ENCODE measurements at places on chromosomes 13 and 19.

GRCh38 chr13:100946588-100946987 is 272.0 kb upstream of the TMTC4 start:
- no peak for ATAC-seq

GRCh38 chr19:30311911-30312310 is 60.3 kb upstream of the ZNF536 start:
- no peak for ATAC-seq

GRCh38 chr19:16306728-16307402 is 17.8 kb upstream of the KLF2 start:
- no peak for ATAC-seq

DNA sequence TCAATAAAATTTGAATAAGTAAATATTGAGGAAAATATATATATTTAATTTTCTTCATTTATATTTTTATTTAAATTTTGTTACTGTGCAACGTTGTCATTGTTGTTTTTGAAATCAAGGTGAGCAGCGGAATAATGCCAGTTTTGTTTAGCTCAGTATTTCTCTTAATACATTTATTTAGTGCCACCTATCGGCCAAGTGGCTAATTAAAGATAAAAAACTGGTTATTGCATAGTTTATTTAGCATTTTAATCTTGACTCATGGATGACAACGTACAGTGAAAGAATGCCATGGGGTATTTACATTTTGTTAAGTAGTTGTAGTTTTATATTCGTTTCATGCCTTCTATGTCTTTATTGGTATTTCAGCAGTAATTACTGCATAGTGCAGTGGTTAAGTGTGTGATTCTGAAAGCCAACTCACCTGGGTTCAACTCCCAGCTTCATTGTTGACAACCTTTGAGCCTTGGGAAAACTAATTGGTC is 265.9 kb downstream of the MYO16 start:
- ATAC-seq: no peak

DNA sequence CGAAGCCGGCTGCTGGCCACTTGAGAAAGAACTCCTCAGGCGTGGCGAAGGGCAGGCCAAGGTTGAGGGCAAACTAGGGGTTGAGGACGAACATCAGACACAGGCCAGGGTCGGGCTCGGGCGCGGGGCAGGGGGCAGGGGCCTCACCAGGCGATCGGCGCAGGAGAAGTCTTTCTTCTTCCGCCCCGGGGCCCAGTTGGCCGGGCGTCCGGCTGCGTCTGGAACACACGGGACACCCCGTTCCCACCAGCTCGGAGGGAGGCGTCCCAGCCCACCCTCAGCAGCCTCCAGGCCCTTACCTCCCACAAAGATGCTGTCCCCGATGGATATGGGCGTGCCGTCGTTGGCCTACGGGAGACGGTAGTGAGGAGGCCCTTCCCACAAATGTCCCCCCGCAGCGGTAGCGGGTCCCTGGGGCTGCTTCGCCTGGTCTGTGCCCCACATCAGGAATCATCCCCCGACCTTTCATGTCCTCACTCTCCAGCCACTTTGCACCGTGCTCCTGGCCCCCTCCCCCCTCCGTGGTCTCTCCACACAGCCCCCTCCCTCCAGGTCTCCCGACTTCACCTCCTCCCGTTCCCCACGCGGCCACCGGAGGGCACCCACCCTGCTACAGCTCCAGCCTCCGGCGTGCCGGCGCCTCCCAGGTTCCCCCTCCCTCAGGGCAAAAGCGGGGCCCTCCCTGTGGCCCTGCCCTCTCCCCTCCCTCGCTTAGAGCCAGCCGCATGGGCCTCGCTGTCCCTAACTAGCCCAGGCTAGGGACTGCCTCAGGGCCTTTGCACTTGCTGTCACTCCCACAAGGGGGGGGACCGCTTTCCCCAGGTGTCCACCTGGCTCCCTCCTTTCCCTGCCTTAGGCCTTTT is 4.8 kb downstream of the PNKP start:
- no peak for ATAC-seq

DNA sequence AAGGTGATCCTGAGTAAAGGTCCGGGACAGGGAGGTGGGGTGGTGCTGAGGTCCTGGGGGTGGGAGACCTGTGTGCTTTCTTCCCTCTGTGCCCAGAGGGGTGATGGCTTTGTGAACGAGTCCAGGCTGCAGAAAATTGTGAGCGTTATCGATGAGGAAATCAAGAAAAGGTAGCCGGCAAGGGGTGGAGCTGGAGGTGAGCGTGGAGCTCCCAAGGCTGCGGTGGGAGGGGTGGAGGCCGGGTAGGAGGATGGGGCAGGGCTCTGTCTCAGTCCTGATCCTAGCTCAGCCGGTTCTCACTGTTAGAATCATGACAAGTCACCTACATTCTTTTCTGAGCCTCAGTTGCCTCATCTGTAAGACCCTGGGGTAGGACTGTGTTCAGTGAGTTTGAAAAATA is 4.0 kb downstream of the SELENOV start:
- ATAC-seq: no peak

GRCh38 chr13:103325672-103326071 is 259.5 kb upstream of the SLC10A2 start:
- no peak for ATAC-seq

- ATAC-seq: no peak
Observed at GRCh38 chr13:27279506-27279905, 8.9 kb downstream of the RASL11A start.

DNA sequence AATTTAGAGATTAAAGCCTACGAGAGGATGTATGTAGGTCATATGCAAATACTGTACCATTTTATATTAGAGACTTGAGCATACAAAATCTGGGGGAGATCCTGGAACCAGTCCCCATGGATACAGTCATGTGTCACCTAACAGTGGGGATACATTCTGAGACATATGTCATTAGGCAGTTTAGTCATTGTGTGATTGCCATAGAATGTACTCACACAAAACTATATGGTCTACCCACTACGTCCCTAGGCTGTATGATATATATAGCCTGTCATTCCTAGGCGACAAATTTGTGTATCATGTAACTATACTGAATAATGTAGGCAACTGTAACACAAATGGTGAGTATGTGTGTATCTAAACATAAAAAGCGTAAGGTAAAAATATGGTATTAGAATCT is 62.8 kb downstream of the WDFY2 start:
- ATAC-seq: no peak
